ENCODE measurements at places on chromosomes 7 and 10.

- DNase-seq, result no peak
Measured at GRCh38 chr10:100528123-100528886, 1.4 kb downstream of the NDUFB8 start.

DNA sequence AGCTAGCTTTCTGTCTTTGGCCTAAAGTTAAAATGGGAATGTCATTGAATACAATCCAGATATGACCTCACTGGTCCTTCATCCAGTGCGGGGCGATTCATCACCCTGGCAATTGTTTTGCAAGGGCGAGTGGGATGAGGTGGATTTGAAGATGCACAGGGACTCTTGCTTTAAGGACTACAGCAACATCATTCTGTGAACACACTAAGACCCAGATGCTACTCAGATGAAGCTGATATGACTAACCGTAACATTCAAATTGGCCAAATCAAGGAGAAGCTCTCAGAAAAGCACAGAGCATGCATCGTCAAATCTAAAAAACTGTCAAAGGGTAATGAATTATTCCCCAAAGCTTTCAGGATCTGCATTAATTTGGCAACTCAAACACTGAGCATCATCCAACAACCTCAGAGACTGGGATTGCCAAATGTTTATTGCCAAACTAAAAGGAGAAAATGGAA lies 12.8 kb downstream of the CPA1 start:
- no peak for DNase-seq

DNA sequence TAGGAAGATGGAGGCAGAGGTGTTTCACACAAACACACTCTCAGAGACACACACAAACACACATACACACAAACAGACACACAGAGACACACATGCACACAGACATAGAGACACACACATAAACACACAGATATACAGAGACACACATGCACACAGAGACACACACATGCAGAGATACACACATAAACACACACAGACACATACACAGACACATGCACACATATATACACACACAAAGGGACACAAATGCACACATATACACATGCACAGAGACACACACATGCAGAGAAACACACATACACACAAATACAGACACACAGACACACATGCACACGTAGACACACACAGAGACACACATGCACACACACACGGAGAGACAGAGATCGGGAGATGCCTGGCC lies 163.3 kb downstream of the TCERG1L start:
- no peak for DNase-seq

DNA sequence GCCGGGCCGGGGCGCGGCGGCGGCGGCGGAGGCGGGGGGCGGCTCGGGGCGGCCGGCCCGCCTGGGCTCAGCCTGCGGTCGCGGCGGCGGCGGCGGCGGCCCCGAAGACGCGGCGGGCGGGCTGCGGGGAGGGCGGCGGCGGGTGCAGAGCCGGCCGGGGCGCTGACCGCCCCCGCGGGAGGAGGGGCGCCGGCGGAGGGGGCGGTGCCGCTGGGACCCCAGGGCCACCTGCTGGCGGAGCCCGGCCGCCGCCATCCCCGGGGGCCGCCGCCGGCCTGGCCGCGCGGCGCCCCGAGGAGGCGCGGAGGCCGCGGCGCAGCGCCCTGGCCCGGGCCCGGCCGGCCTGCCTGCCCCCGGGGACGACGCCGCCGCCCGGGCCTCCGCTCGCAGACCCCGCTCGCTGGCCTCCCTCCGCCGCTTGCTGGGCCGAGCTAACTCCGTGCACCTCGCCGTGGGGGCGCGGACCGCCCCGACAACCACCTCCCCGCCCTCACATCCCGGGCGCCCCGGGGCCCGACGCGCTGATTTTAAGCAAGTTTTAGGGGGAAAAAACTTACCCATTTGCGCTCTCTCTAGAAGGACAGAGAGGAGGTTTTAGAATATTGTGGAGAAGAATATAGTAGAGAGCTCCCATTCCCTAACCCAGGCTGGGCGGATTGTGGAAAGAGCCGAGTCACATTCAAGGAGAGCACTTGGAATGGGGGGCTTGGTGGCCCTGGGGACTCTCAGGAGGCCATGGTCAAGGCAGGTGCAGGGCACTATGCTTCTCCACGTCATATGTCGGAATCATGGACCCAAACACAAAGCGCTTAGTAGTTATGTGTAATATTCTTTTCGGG lies at the start of gene BEND7:
Gene BEND7 (minus strand): TSS at position 140 of the 839 bp plus-strand sequence. CDS start 481 bp downstream, outside the sequence.
- DNase-seq, result no peak
